Airway epithelial cell (primary cell): ENCODE measurements at places on chromosomes 2 and 18. TPM values are rescaled to one million over a fixed set of nuclear protein-coding genes. Genes with fewer than 3 reads are reported as not detected.

ACAA2 gene
- total RNA-seq, result 36.0 and 39.5 TPM in 2 replicates

USP14 gene
- 16.7 and 25.5 TPM in 2 replicates for total RNA-seq

CYP26B1 gene
- total RNA-seq, result 2.1 and 3.7 TPM in 2 replicates

DUSP19 gene
- 0.98 and 1.1 TPM in 2 replicates for total RNA-seq

CCL20 gene
- total RNA-seq, result 14.9 and 17.5 TPM in 2 replicates

RAB27B gene
- total RNA-seq, result 14.2 and 22.4 TPM in 2 replicates

DIPK1C gene
- total RNA-seq, result not detected in 2 replicates

CRYBA2 gene
- not detected in 2 replicates for total RNA-seq

SKOR2 gene
- total RNA-seq, result not detected in 2 replicates

CRACDL gene
- 2.6 and 3.6 TPM in 2 replicates for total RNA-seq

LYG2 gene
- not detected in 2 replicates for total RNA-seq

FBXO48 gene
- total RNA-seq, result 0.28 and 0.56 TPM in 2 replicates

USP40 gene
- total RNA-seq, result 20.6 and 22.6 TPM in 2 replicates

CDH2 gene
- 0.56 and 1.3 TPM in 2 replicates for total RNA-seq

EMILIN2 gene
- 1.1 and 1.4 TPM in 2 replicates for total RNA-seq

GAL3ST2 gene
- total RNA-seq, result not detected in 2 replicates

PTH2R gene
- total RNA-seq, result not detected in 2 replicates

LYPD6 gene
- 0.56 and 1.8 TPM in 2 replicates for total RNA-seq

NOL4 gene
- under 0.01 TPM in 1 of 2 replicates, not detected in the other for total RNA-seq

SP140L gene
- total RNA-seq, result 2.7 and 6.0 TPM in 2 replicates
